ENCODE measurements at places on chromosomes 2 and 18.

GRCh38 chr18:4004183-4004829 is 450.8 kb downstream of the DLGAP1 start:
- no peak for DNase-seq

GRCh38 chr2:80330527-80331450 is 26.2 kb upstream of the LRRTM1 start:
- DNase-seq = no peak

DNA sequence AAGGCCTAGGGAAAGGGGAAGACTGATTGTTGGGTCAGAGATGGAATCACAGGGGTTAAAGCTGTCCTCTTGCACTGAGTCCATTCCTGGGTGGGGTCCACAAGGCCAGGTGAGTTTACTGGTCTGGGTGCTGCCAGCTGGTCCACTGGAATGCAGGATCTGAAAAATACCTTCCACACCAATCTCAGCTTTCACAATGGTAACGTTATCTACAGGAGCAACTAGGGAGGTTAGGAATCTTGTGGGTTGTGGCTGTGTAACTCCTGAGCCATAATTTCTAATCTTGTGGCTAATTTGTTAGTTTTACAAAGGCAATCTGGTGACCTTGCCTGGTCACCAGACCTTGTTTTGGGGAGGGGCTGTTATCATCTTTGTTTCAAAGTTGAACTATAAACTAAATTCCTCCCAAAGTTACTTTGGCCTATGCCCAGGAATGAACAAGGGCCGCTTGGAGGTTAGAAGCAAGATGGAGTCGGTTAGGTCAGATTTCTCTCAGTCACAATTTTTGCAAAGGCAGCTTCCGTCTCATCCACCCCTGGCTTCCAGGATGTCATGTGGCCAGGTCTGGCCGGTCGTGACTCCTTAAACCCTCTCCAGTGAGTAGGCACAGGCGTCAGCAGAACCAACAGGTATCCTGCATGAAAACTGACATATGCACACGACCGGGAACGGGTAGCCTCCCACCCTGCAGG is 123.3 kb upstream of the SH3BP4 start:
- no peak for DNase-seq

DNA sequence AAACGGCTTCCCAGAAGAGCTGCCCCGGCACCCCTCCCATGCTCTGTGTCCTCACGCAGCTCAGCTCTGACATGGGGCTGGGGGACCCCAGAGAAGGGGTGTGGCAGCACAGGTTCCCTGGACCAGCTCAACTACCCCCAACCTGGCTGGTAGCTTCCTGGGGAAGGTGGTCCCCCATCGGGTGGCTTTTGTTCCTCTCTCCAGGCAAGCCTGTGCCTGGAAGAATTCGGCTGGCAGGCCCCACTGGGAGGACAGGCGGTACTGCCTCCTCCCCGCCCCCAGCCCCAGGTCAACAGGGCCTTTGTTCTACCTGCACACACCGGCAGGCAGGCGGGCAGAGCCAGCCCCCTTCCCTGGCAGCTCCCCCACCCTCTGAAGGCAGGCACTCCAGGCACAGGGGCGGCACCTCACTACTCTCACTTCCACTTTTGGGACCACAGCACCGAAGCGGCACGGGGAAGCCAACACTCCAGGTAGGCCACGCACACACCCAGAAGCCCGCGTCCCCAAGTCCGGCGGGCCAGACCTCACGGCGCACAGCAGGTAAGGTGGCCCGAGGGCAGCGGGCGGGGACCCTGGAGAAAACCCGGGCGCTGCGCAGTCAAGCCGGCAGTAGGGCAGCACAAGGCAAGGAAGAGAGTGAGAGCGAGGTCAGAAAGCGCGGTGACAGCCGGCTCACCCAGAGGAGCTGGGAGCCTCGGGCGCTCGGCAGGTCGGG is 1.3 kb downstream of the HS6ST1 start:
- DNase-seq = no peak

GRCh38 chr2:220660277-220661145 is 911.6 kb downstream of the EPHA4 start:
- no peak for DNase-seq

DNA sequence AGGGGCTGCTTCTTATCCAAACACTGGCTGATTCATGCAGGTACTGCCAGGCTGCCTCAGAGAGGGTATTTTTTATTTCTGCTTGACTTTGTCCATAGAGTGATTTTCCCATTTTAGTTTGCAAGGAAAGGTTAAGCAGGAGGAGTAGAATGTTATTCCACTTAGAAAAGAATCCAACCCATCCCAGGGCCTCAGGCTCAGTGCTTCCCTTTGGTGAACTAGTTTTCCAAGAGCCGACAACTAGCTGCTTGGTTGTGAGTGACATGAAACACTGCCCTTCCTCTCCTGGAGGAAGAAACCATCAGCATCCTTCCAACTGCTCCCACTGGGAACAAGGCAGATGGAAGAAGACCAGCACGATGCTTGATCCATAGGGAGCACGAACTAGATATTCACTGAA is 58.5 kb downstream of the BCL2 start:
- no peak for DNase-seq

DNA sequence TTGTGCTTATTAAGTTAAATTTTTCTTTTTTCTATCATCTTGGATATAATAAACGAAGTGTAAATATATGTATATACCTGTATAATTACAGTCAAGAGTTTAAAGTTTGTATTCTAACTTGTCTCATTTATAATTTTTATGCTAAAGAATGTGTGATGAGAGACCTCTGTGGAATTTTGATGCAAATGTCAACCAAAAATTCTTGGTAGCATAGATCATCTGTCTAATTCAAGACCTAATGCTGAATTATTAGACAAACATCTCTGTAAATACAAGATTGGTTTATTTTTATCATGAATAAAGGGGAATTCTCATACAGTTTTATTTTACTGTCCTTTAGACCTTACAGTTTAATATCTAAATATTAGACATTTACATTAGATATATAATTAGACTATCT is 149.2 kb upstream of the VWC2L start:
- DNase-seq = no peak

DNA sequence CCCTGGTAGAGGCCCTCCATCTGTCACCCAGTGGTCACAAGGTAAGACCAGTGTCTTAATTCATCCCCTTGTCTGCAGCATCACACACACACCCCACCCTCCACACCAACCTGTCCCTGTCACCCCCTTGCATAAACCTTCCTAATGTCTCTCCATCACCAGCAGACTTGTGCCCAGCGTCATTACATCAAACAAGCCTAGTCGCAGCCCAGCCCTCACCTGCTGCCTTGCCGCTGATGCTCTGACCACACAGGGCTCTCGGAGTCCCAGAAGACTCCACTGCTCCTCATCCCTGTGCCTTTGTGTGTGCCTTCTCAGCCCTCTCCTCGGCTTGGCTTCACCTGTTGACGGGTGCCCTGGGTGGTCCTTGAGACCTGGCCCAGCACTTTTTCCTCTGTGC is 171.2 kb downstream of the GLI2 start:
- no peak for DNase-seq

- no peak for DNase-seq
Measured at GRCh38 chr2:4272261-4272858, 569.0 kb downstream of the DCDC2C start.

GRCh38 chr2:69203166-69203985 is 183.7 kb downstream of the GFPT1 start:
- no peak for DNase-seq

- no peak for DNase-seq
Measured at GRCh38 chr2:64749446-64749845, 95.7 kb upstream of the SERTAD2 start.

GRCh38 chr2:1796232-1796930 is 52.1 kb upstream of the PXDN start:
- DNase-seq = no peak

DNA sequence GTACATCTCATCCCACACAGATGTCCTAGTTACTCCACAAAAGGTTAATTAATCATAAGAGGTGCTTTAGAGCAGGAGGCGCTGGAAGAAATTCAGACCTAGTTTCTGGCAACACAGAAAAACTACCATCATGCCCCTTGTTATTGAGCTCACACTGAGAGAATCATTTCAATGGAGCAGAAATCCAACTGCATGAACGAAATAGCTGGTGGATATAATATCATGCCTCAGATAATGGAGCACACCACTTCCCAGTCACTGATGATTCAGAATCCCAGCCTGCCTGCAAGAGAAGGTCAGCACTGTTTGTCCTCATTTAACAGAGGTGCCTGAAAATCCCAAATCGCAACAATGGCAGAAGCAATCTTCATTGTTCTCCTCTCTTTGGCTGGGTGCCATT is 125.8 kb upstream of the CREB1 start:
- DNase-seq = no peak

GRCh38 chr2:151534001-151534400 is 124.3 kb downstream of the RIF1 start:
- no peak for DNase-seq

- DNase-seq = no peak
Measured at GRCh38 chr18:75023473-75023872, 185.5 kb downstream of the PTGR3 start.

- no peak for DNase-seq
Measured at GRCh38 chr2:84797271-84797670, 83.6 kb downstream of the TRABD2A start.

DNA sequence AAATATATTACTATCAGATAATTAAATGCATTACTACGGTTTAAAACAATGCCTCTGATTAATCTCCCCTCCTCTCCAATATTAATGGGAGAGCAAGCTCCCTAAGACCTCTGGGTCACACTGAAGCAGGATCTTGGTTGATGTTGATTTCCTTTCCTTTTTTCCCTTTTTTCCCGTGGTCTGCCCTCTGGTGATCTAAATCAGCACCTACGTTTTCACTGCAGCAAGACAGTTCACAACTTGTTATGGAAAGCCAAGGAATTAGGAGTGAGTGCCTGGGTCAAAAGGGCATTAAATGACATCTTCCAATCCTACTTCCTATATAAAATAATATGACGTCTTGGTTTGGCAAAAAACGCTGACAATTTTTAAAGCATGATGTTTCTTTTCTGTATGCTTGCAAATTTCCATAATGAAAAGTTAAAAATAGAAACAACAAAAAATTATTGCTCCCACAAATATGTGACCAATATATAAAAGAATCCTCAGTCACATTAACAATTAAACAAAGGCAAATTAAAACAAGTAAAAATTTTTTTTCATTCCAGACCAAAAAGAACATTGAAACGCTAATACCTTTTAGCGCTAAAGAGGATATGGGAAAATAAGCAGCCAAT is 7.9 kb upstream of the CFAP36 start:
- DNase-seq = no peak

All from omental fat pad (tissue), 4 donors.